Femur (tissue), 1 donor: ENCODE measurements at places on chromosomes 3 and 15.
A peak's percentile ranks its signal among the peaks of the same experiment; 100 is the strongest.

DNA sequence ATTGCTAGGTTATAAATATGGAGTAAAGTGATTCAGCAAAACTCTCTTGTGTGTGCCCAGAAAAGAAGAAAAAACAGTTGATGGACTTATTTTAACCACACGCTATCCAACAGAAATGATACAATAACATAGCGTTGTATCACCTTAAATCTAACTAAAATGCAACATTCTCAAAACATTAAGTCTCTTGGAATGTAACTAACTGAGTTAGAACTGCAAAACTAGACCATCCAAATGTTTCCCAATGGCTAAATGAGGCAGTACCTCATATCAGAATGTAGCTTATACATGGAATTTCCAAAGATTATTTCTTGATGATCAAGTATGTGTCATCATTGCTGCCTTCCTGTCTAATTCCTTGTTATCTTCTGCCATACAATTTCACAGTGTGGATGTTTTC, 187.9 kb downstream of the CNTN3 start:
- no peak for DNase-seq

GRCh38 chr15:64894395-64895056, 17.2 kb upstream of the ANKDD1A start:
- no peak for DNase-seq

GRCh38 chr3:14128724-14129123, 3.9 kb downstream of the TMEM43 start:
- no peak for DNase-seq

DNA sequence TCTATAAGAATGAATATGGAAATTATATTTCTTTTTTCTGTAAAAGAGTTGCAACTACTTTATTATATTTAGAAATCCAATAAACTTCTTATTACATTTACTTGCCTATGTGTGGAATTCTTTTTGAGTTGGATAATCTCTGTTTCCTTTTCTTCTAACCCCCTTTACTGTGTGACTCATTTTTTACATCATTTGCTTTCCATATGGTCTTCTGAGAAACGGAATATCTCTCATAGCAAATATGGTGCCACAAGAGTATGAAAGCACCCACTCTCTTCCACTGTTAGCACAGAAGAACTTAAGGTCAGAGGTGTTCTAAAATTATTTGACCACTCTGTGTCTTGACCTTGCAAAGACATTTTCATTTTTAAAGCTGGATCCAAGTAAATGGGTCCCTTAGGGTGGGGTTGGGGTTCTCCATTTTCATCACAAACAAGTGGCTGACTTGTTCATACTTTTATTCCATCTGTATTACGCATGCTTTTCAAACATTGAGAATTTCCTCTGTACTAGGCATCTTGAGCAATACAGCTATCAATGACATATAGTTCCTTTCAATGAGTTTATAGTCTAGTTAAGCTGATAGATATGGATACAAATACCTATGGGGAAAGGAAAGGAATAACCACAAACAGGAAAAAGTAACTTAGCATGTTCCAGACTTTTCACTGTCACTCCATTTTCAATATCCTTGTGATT, 281.1 kb upstream of the TPRG1 start:
- DNase-seq = no peak

- DNase-seq = peak; percentile 58
These were observed 51.8 kb upstream of the GATM start for GRCh38 chr15:45429941-45430792.

- DNase-seq = no peak
These were observed 8.6 kb downstream of the PARP9 start for GRCh38 chr3:122555275-122556071.

- no peak for DNase-seq
These were observed 76.2 kb downstream of the TGFBR2 start for GRCh38 chr3:30682434-30683155.

DNA sequence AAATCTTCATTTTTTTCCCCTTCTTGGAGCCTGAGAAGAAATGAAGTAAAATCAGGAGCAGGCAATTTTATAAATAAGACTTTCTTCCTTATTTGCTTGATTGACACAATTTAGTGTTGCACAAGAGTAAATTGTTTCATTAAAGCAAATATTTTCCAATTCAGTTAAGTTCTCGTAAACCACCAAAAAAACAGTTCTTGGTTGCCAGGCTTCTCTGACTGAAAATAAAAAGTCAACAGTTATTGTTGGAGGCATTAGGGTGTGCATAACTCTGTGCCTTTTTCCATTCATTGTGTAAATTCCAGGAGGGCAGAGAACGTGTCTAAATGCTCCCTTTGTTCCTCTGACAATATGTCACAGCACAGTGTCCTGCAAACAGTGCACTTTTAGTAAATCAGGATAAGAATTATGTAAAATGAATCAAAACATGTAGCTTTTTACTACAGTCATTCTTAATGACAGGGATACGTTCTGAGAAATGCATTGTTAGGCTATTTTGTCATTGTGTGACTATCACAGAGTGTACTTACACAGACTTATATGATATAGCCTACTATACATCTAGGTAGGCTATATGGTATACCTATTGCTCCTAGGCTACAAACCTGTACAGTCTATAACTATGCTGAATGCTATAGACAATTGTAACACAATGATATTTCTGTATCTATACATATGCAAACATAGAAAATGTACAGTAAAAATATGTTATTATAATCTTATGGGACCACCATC, at the start of gene CP:
CP (minus strand) TSS at position 47 of the 735 bp plus-strand sequence; CDS start at position 10, 37 bp downstream.
- no peak for DNase-seq

GRCh38 chr15:62603742-62604141, 438.7 kb upstream of the C2CD4B start:
- DNase-seq = no peak

GRCh38 chr15:77821188-77821958, 188.7 kb upstream of the LINGO1 start:
- peak; percentile 81 for DNase-seq

DNA sequence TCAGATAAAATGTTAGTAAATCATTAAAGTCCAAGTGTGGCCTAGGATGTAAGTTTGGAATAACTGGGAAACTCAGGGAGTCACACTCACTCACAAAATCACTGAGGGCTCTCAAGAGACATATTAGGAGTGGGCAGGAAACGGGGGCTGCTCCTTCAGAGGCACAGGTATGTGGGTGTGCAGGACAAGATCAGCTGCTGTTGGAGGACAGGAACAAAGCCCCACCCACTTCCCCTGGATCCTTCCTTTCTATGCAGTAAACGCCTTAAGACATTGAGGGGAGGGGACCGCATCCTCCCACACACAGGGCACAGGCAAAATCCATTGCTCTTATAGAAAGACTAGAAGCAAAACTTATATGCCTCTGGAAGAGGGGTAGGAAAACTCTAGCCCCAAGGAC, 30.2 kb downstream of the TM2D3 start:
- no peak for DNase-seq

DNA sequence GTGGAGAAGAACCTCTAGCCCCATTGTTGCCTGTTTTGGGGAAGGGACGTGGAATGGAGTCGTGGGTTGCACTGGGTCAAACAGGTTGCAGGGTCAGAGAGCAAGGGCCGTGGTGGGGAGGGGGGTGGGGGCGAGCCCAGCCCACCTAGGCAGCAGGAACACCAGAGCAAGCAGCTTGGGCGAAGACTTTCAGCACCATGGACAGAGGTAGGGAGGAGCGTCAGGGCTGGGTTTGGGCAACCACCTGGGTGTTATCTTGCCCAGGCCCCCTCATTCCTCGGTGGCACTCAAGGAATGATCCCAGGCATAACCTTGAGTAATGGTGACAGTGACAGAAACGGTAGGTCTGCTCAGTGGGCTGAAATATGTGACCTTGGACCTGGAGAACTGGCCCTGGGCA, 45.9 kb upstream of the TMEM115 start:
- no peak for DNase-seq

GRCh38 chr3:125022206-125022605, 33.6 kb downstream of the HEG1 start:
- DNase-seq = no peak

- no peak for DNase-seq
These were observed 78.0 kb upstream of the MBNL1 start for GRCh38 chr3:152190636-152191183.

- DNase-seq = no peak
These were observed 455.5 kb downstream of the MAGI1 start for GRCh38 chr3:65583188-65583587.
